Pancreas (tissue), 10 donors: ENCODE measurements at places on chromosomes 2 and 18.

GRCh38 chr18:77056344-77057005 lies 76.1 kb downstream of the MBP start:
- no peak overlapping the region for H3K27ac ChIP-seq
- H3K4me3 ChIP-seq = no peak overlapping the region
- no peaks in the 10 kb centered on the region for H3K4me1 ChIP-seq
- DNase-seq = no peak

GRCh38 chr2:48755473-48755872 lies at the start of gene LHCGR:
Gene LHCGR (minus strand): TSS chr2:48755724. CDS start chr2:48755671, 53 bp downstream.
- no peaks in the 10 kb centered on the region for H3K4me1 ChIP-seq
- H3K36me3 ChIP-seq = no peaks in the 10 kb centered on the region
- H3K27ac ChIP-seq = no peak within 1 kb of the TSS
- no peak for DNase-seq

DNA sequence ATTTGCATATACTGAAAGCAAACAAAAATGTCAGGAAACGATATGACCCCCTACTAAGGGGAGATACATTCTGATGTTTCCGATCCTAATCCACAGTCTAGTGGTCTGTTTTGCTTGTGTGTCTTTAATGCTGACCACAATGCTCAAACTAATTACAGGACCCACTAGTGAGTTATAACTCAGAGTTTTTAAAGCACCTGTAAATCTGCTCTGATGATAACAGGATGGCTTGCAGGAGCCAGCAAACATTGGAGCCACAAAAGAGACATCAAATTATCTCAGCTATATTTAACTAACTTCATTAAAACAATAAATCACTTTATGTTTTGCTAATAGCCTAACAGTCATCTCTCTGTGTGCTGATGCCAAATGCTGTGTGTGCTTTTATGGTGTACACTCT lies 300.3 kb downstream of the NBAS start:
- no peak overlapping the region for H3K27ac ChIP-seq
- H3K27me3 ChIP-seq = no peaks in the 10 kb centered on the region
- H3K4me1 ChIP-seq = no peaks in the 10 kb centered on the region
- no peak for DNase-seq

DNA sequence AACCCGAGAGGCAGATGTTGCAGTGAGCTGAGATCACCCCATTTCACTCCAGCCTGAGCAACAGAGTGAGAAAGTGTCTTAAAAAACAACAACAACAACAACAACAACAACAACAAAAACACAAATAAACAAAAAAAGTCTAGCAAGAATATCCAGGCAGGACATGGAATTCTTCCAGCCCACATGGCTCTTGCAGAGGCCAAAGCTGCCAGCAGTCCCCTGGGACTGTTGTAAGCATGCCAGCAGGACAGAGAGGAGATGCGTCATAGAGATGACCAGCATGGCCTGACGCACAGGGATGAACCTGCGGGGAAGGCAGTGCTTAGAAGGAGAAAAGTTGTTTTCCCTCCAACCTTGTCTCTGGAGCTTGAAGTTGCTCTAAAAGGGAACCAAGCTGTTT lies 182.3 kb upstream of the PGAP1 start:
- H3K36me3 ChIP-seq = no peaks in the 10 kb centered on the region
- H3K4me3 ChIP-seq = no peak overlapping the region
- DNase-seq = no peak
- no peak overlapping the region for H3K27ac ChIP-seq
- no peaks in the 10 kb centered on the region for H3K4me1 ChIP-seq

DNA sequence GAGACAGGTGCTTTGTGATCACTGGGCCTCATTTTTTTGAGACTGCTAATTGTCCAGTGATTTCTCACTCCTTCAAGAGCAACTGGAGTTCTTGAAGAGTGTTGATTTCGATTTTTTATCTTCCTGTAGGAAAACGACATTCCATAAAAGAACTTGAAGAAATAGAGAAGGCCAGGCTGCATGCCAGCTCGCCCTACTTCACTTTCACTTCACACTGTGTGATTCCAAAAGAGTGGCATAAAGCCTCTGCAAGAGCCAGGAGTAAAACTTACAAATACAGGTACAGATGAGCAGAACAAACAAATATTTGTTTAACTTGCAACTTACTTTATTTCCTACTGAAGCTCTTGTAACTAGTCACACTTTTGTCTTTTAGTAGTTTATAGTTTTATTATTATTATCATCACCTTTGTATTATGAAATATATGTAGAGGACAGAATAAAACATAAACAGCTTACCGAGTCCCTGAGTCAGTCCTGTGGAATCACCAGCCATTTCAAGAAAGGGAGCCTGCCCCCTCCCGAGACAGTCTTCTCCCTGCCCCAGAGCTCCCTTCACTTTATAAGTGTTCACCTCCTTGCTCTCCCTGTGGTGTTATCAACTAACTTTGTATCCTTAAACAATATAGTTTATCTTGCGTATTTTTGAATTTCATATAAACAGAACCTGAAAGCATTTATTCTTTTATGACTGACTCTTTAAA lies 8.7 kb downstream of the FAM228A start:
- DNase-seq = no peak
- no peak overlapping the region for H3K4me3 ChIP-seq
- no peaks in the 10 kb centered on the region for H3K4me1 ChIP-seq
- no peaks in the 10 kb centered on the region for H3K36me3 ChIP-seq
- no peak overlapping the region for H3K27ac ChIP-seq
- H3K27me3 ChIP-seq = no peaks in the 10 kb centered on the region

- H3K27me3 ChIP-seq = no peaks in the 10 kb centered on the region
- DNase-seq = no peak
- no peaks in the 10 kb centered on the region for H3K4me1 ChIP-seq
Measured at GRCh38 chr18:10840743-10841142, 308.6 kb downstream of the PIEZO2 start.

GRCh38 chr2:208722731-208723130 lies 316.1 kb downstream of the PTH2R start:
- no peak for DNase-seq
- H3K27ac ChIP-seq = no peak overlapping the region
- no peaks in the 10 kb centered on the region for H3K27me3 ChIP-seq
- H3K4me3 ChIP-seq = no peak overlapping the region
- no peaks in the 10 kb centered on the region for H3K36me3 ChIP-seq

DNA sequence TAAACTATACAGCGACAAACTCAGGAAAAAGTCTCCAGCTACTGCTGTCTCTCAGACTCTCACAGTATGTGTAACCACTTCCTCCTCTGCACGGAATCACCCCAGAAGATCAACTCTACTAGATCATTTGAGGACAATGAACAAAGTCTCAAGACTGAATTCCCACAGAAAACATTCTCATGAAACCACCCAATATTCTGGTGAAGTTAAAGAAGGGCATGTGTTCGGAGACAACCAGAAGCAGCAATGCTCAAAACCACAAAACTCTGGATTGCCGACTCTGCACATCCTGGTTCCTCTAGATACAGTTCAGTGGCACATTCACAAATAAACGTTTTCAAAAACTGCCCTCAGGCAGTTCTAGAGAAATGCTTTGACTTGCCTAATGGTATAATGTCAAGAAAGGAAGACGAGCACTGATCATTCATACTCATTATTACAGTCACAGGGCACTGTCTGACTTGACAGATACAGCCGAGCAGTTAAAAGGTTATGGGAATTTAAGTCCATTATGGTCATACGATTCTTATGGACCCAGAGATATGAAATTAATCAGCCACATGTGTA lies 91.9 kb upstream of the STK17B start:
- no peaks in the 10 kb centered on the region for H3K36me3 ChIP-seq
- no peaks in the 10 kb centered on the region for H3K4me1 ChIP-seq
- no peaks in the 10 kb centered on the region for H3K27me3 ChIP-seq
- no peak overlapping the region for H3K27ac ChIP-seq

- no peak for DNase-seq
- no peaks in the 10 kb centered on the region for H3K27me3 ChIP-seq
- H3K4me1 ChIP-seq = no peaks in the 10 kb centered on the region
- no peak overlapping the region for H3K4me3 ChIP-seq
- no peaks in the 10 kb centered on the region for H3K36me3 ChIP-seq
- no peak overlapping the region for H3K27ac ChIP-seq
Measured at GRCh38 chr2:41933585-41934320, 114.1 kb upstream of the PKDCC start.

DNA sequence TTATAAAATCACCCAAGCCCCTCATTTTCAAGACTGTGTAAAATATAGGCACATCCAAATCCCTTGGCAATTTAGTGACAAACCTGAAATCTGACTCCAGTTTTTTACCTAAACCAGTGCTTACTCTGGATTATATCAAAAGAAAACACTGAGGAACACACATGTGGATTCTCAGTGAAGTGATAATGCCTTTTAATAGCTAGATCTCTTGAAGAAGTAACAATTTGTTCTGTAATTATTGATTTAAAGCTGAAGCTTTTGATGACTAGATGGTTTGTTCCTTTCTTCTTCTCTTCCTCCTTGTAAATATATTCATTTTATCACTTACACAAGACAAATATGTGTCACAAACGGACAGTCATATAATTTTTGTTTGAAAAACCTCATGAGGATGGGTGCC lies 894.6 kb downstream of the DCC start:
- H3K27ac ChIP-seq = no peak overlapping the region
- no peaks in the 10 kb centered on the region for H3K36me3 ChIP-seq
- no peaks in the 10 kb centered on the region for H3K27me3 ChIP-seq
- no peak for DNase-seq

DNA sequence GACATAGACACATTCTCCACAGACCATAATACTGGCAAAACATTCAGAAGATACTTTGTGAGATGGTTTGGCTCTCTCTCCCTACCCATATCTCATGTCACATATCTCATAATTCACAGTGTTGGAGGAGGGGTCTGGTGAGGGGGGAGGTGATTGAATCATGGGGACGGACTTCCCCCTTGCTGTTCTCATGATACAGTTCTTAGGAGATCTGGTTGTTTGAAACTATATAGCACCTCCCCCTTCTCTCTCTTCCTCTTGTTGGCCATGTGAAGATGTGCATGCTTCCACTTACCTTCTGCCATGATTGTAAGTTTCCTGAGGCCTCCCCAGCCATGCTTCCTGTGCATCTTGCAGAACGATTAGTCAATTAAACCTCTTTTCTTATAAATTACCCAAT lies 61.1 kb downstream of the HK2 start:
- no peaks in the 10 kb centered on the region for H3K27me3 ChIP-seq
- no peaks in the 10 kb centered on the region for H3K4me1 ChIP-seq

DNA sequence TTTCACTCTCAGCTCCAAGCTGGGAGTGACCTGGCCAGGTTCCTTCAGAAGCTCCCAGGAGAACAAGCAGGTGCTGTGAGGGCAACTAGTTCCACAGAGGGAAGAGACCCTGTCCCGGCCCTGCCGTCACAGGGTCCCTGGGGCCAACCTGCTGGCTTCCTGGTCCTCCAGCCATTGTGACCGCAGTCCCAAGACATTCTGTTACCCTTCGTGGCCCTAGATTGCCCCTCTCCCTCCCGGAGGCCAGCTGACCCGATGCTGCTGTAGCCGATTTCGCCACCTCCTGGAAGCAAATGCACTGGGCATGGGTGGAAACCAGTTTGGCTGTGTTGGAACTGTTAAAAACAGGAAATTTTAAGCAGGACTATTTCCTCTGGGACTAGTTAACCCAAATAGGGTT lies 55.4 kb downstream of the EPAS1 start:
- H3K27ac ChIP-seq = no peak overlapping the region
- H3K4me1 ChIP-seq = no peaks in the 10 kb centered on the region
- DNase-seq = no peak
- H3K36me3 ChIP-seq = peaks cover 8% of the 10 kb centered on the region
- H3K27me3 ChIP-seq = no peaks in the 10 kb centered on the region

DNA sequence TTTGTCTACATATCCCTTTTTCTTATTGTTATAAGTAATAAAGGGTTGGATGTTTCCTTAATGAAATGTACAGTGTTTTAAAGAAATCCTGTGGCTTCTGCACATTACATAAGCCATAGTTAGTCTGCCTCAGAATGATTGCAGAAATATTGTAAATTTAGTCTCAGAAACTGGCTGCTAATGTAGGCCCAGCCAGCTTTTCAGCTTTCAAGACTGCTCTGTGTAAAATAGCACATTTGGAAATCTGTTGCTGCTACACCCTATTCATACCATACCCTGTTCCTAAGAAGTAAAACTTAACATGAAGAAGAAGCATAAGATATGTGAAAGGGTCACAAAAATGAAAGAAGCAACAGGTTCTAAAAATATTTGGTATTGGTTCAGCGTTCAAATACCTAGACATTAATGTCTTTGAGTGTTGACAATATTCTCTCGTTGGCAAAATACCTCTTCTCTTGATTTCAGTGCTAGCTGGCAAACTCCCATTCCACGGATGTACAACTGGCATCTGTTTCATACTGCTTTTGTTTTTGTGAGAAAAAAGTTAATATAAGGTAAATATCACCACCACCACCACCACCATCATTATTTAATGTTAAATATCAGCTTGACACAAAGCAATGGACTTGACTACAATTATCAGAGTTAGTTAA lies 19.2 kb upstream of the NCKAP1 start:
- no peak for DNase-seq
- H3K27ac ChIP-seq = peak overlapping the region; percentile 83

- no peak overlapping the region for H3K27ac ChIP-seq
- H3K4me1 ChIP-seq = no peaks in the 10 kb centered on the region
- H3K36me3 ChIP-seq = no peaks in the 10 kb centered on the region
- no peaks in the 10 kb centered on the region for H3K27me3 ChIP-seq
- DNase-seq = no peak
Measured at GRCh38 chr2:54279385-54279784, 23.4 kb upstream of the TSPYL6 start.

GRCh38 chr2:24540011-24540477 lies 49.0 kb downstream of the NCOA1 start:
- H3K4me1 ChIP-seq = no peaks in the 10 kb centered on the region
- H3K27me3 ChIP-seq = no peaks in the 10 kb centered on the region
- H3K4me3 ChIP-seq = no peak overlapping the region
- no peaks in the 10 kb centered on the region for H3K36me3 ChIP-seq

- H3K36me3 ChIP-seq = no peaks in the 10 kb centered on the region
- DNase-seq = no peak
- no peaks in the 10 kb centered on the region for H3K4me1 ChIP-seq
- H3K27ac ChIP-seq = no peak overlapping the region
- H3K27me3 ChIP-seq = no peaks in the 10 kb centered on the region
Measured at GRCh38 chr18:48227206-48227605, 182.0 kb downstream of the ZBTB7C start.

DNA sequence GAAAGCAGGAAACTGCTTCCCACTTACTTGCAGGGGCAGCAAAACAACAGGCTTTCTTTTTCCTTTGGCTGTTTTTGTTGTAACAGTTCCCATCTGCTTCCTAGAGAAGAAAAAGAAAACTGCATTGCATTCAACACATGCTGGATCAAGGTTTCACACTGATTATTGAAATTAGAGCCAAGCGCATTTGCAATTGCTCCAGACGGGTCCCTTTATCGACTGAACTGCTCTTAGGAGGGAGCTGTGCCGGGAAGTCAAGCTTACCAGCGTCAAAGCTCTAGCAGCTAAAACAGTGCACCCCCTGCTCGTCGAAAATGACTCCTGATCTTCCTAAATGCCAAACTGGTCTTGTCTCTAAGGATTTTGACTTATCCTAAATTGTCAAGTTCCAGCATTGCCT lies 164.0 kb upstream of the SESTD1 start:
- no peaks in the 10 kb centered on the region for H3K4me1 ChIP-seq
- no peaks in the 10 kb centered on the region for H3K36me3 ChIP-seq
